Suppressor macrophage treated with lipopolysaccharide for 4 hours (primary cell): ENCODE measurements at places on chromosomes 2 and 18.

- no peak for DNase-seq
Measured at GRCh38 chr2:42941633-42942176, 149.3 kb upstream of the HAAO start.

GRCh38 chr2:134372611-134373131 lies 118.8 kb downstream of the MGAT5 start:
- no peak for DNase-seq

DNA sequence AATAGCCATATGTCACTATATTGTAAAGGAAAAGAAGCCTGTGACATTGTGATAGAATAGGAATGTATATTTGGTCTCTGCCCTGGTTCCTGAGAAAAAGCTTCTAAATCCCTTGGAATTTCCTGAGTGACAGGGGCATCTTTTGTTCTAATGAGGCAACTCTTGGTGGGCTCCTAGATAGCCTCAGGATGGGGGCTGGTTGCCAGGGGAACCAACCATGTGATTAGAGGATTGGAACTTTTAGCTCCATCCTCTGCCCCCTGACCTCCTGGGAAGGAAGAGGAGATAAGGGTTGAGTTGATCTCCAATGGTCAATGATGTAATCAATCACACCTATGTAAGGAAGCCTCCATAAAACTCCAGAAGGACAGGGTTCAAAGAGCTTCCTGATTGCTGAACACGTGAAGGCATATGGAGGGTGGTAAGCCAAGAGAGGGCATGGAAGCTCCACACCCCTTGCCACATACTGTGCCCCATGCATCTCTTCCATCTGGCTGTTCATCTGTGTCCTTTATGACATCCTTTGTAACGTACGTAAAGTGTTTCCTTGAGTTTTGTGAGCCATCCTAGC lies 2.9 kb upstream of the ME2 start:
- no peak for DNase-seq

GRCh38 chr2:200743042-200743676 lies 68.6 kb upstream of the BZW1 start:
- no peak for DNase-seq

- DNase-seq: no peak
Measured at GRCh38 chr2:11228692-11229091, 73.4 kb downstream of the SLC66A3 start.

DNA sequence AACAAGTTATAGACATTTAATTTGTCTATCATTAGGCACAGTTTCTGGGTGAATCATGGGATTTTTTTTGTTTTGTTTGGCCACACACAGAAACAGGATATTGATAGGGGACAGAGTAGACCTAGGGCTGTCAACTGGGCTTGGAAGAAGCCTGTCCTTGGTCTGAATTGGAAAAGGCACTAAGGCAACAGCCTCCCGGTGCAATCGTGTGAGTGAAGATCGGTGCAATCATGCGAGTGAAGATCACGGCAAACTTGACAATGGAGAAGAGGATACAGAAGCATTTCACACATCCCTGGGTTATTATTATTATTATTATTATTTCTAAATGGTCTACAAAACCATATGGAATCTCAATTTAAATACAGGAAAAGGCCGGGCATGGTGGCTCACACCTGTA lies 94.5 kb downstream of the ACKR3 start:
- DNase-seq: no peak

DNA sequence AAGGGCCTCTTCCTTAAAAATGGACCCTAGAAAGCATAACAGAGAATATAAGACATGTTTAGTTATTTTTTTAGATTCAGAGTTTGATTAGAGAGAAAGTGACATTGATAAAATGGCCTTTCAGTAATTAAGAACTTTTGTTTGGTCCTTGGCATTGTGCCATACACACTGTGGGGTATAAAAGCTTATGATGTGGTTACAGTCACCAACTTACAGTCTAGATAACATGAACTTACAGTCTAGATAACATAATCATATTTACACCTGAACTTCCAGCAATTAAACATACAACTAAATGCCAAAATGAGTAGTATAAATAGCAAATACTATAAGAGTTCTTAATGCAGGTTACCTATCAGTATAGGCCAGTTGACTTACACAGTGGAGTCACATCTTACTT lies 25.6 kb upstream of the EFEMP1 start:
- DNase-seq: no peak

- no peak for DNase-seq
Measured at GRCh38 chr2:160694631-160695030, 201.0 kb upstream of the RBMS1 start.

GRCh38 chr2:172437419-172438341 lies 10.3 kb downstream of the ITGA6 start:
- DNase-seq: peak; percentile 76

- DNase-seq: peak; percentile 37
Measured at GRCh38 chr2:166180951-166181812, 53.4 kb upstream of the SCN1A start.

DNA sequence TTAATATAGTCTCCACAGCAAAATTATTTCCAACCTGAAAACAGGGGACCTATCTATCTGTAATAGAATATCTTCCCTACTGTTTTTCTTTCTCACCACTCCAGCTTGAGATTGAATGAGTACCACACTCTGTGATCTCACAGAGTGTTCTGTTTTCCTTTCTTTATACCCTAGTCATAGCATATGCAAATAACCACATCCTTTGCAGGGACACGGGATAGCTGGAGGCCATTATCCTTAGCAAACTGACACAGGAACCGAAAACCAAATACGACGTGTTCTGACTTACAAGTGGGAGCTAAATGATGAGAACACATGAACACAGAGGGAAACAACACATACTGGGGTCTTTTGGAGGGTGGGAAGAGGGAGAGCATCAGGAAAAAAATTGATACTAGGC lies 224.7 kb downstream of the SLC8A1 start:
- DNase-seq: no peak

DNA sequence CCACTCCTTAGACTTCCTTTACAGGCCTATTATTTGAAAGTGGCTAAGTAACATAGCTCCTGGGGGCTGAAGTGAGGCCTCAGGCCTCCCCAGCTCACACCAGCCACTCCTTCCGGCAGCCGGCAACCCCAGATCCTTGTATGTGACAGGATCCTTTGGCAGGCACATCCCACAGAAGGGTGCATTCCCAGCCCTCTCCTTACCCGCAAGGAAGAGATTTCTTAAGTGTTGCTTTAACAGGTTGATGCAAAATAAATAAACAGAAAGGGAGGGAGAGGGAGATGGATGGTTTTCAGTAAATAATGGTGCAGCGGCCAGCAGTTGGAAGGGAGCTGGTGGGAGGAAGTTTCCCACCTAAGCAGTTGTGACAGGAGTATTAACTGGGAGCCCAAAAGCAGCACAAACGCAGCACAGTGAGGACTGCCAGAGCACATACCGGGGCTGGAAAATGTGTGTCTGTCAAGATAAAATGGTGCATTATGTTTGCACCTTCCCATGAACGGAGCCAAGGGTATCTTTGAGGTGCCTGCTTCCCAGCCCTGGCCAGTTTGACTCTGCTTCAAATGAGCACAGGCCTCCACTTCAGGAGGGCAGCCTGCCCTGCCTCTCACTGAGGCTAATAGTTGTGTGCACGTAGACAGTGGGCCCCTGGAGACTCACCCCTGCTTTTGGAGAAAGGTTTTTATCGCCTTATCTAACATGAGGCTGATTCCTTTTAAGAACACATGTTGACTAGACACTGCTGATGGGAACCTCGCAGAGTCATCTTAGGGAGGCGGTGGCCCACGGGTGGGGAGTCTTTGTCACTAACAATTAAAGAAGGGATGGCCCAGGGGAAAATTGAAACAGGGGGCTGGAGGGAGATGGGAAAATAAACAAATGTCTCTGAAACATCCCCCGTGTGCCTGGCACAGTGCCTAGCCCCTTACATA lies 32.8 kb downstream of the NRP2 start:
- DNase-seq: no peak

GRCh38 chr2:151627353-151627752 lies 106.9 kb downstream of the NEB start:
- DNase-seq: no peak
